ENCODE measurements at places on chromosomes 1 and 21.

- DNase-seq: no peak
These were observed 10.8 kb downstream of the MAGI3 start for GRCh38 chr1:113401067-113401466.

DNA sequence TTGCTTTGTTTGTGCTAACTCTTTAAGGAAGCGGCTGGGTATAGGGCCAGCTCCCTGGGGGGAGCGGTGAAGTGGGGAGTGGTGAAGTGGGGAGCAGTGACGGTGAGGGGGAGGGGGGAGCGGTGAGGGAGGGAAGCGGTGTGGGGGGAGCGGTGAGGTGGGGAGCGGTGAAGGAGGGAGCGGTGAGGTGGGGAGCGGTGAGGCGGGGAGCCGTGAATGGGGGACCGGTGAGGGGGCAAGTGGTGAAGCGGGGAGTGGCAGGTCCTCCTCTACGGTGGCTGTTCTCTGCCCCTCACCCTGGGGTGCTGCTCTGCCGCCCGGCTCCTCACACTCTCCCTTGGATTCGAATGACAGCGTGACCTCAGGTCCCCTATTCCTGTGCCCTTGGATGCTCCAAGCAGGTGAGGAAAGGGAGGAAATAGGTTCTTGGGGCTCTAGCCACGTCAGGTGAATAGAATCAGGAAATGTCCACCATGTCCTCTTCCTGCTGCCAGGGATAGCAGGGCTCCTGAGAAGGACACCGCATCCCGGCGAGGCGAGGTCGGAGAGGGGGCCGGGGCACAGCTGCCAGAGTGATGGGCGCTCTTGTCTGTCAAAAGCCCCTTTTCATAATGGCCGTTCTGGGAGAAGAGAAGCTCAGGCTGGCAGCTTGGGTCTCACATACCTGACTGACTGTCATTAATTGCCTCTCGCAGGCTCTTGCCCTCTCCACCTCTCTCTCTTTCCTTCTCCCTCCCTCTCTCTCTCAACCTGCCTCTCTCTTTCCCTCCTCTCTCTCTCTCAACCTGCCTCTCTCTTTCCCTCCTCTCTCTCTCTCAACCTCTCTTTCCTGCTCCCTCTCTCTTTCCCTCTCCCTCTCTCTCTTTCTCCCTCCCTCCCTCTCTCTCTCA is 134.2 kb downstream of the PGBD5 start:
- no peak for DNase-seq

- DNase-seq: no peak
These were observed 107.9 kb downstream of the RUNX1 start for GRCh38 chr21:34941162-34941561.

DNA sequence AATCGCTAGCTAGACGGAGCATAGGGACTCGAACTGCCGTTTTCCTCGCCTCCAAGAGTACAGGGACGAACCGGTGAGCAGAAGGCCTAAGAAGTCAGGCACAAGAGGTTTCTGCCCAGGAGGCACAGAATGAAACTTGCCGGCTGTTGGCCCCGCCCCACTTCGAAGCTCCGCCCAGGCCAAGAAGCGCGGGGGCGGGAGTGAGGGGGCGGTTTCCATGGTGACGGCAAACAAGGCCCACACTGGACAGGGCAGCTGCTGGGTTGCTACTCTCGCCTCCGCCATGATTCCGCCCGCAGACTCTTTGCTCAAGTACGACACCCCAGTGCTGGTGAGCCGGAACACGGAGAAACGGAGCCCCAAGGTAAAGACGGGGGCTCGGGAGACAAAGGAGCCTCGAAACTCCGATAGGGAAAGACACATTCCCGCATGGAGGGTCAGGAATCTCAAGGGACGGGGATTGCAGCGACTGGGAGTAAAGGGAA is at the start of gene DNALI1:
DNALI1 (plus strand) TSS at position 229 of the 485 bp plus-strand sequence; CDS start at position 284, 55 bp downstream.
- peak; percentile 77 for DNase-seq

- no peak for DNase-seq
These were observed 228.0 kb upstream of the SGIP1 start for GRCh38 chr1:66305927-66306326.

- no peak for DNase-seq
These were observed 207.1 kb downstream of the NFIA start for GRCh38 chr1:61289232-61290098.

DNA sequence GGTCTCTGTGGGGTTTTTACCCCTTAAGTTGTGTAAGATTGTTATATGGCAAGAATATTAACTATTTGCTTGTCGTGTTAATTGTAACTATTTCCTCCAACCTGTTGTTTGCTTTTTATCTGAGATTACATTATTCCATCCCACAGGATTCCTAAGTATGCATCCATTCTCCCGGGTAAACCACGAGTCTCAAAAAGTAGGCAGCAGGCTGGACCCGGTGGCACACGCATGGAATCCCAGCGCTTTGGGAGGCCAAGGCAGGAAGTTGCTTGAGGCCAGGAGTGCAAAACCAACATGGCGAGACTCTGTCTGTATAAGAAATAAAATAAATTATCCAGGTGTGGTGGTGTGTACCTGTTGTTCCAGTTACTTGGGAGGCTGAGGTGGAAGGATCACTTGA is 12.6 kb upstream of the RSPO1 start:
- no peak for DNase-seq

Data from NCI-H187 (cell line).